Endodermal cell (in vitro differentiated cells): ENCODE measurements at places on chromosomes 5 and 9. TPM values are rescaled to one million over a fixed set of nuclear protein-coding genes. Genes with fewer than 3 reads are reported as not detected.

C5orf52 gene
- total RNA-seq = not detected in 3 replicates

VAV2 gene
- 30.9 and 35.9 TPM in 2 replicates for total RNA-seq

CYLC2 gene
- not detected in 3 replicates for total RNA-seq

FRMPD1 gene
- 0.27 and 0.55 TPM in 2 replicates for total RNA-seq

- no peak for DNase-seq
These were observed 115.9 kb downstream of the PIK3R1 start for GRCh38 chr5:68331192-68332079.

- peak; percentile 54 for DNase-seq
These were observed 8.4 kb downstream of the SH2D3C start for GRCh38 chr9:127769929-127770582.

IRX1 gene
- total RNA-seq = 0.31 to 1.9 TPM (median 1.9 TPM) in 3 replicates

DNA sequence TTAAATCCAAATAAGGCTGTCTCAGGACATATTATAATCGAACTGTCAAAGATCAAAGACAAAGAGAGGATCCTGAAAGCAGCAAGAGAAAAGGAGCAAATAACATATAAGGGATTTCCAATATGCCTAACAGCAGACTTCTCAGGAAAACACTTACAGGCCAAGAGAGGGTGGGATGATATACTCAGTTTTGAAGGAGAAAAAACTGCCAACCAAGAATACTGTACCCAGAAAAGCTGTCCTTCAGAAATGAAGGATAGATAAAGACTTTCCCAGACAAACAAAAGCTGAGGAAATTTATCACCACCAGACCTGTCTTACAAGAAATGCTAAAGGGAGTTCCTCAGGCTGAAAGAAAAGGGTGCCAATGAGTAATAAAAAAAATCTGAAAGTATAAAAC, 16.0 kb downstream of the EGFLAM start:
- DNase-seq = no peak

DNA sequence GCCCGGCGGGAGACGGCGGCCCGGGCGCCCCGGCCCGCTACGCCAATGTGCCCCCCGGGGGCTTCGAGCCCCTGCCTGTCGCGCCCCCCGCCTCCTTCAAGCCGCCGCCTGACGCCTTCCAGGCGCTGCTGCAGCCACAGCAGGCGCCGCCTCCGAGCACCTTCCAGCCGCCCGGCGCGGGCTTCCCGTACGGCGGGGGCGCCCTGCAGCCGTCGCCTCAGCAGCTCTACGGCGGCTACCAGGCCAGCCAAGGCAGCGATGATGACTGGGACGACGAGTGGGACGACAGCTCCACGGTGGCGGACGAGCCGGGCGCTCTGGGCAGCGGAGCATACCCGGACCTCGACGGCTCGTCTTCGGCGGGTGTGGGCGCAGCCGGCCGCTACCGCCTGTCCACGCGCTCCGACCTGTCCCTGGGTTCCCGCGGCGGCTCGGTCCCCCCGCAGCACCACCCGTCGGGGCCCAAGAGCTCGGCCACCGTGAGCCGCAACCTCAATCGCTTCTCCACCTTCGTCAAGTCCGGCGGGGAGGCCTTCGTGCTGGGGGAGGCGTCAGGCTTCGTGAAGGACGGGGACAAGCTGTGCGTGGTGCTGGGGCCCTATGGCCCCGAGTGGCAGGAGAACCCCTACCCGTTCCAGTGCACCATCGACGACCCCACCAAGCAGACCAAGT, 723 bp downstream of the SNX18 start:
- peak; percentile 82 for DNase-seq

DNA sequence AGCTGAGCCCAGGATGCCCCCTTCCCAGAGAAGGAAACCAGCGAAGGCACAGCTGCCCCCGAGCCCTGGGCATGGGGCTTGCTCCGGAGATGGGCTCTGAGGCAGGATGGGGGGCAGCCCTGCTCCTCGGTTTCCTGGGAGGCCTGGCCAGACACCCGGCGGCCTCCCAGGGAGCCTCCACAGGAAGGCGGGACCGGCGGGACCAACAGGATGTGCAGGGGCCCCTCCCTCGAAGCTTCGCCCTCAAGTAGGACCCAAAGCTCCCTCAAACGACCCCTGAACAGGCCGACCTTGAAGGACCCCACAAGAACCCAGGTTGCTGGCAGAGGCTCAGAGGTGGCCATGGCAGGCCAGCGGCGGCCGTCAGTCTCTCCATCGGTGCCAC, 11.7 kb downstream of the EXD3 start:
- no peak for DNase-seq

RNF180 gene
- total RNA-seq = 7.3 to 8.9 TPM (median 8.0 TPM) in 3 replicates

LEAP2 gene
- total RNA-seq = 0.92 and 1.1 TPM in 2 replicates

PRRX2 gene
- 3.8 and 4.4 TPM in 2 replicates for total RNA-seq

- DNase-seq = no peak
These were observed 31.3 kb upstream of the TAS2R1 start for GRCh38 chr5:9661316-9662015.

DNA sequence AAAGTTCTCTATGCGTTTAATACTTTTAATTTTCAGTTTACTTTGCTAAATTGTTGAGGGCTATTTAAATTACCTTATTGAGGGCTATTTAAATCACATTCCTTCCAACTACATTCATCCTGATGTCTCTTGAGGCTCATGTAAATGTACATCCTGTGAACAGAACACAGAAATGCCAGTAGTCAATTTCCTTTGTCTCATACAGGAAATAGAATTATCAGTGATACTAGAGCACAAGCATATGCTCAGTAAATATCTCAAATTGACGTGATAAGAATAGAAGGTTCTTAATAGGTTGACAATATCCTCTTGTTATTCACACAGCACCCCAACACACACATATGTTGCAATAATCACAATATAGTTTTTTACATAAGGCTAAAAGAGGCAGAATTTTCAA, 449.0 kb downstream of the CYLC2 start:
- DNase-seq = no peak

DNA sequence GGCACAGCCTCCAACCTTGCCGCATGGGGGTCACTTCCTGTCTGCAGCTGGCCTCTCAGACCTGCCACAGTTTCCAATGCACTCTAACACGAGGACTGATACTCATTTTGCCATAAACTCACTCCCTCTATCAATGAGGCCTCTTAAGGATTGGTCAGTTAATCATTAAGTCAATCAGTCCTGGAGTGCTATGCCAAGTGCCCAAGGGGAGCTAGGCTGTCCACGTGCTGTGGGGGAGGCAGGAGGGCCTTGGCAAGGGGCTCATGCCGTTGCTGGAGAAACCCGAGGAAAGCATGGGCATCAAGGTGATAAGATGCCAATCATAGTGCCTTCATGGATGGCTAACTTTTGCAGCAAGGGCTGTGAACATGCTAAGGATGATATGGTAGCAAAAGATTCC, 1.7 kb upstream of the ALDH1B1 start:
- no peak for DNase-seq

- DNase-seq = no peak
These were observed 48.5 kb upstream of the ANKH start for GRCh38 chr5:14920121-14920520.

RUFY1 gene
- total RNA-seq = 40.6 and 45.7 TPM in 2 replicates

ELOVL7 gene
- 3.5 and 5.1 TPM in 2 replicates for total RNA-seq

DNA sequence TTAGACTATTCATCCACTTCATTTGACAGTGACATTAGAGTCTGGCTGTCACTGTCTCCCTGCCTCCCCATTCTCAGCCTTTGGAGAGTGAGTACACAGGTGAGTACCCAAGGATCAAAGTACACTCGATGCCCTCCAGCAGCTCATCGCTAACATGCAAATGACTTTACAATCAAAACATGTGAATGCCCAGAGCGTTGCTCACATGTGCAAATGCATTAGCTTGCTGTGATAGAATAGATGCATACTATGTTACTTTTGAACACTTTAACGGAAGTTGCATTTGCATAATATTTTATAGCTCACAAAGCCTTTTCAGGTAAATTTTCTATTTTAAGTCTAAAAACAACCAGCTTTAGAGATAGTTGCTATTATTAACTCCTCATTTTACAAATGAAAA, 107.6 kb downstream of the SYK start:
- no peak for DNase-seq

GRCh38 chr5:150322202-150322601, 19.5 kb upstream of the ARSI start:
- DNase-seq = no peak

GRCh38 chr5:17189381-17190036, 27.9 kb upstream of the BASP1 start:
- DNase-seq = peak; percentile 95

GRCh38 chr9:136177224-136177623, 27.7 kb downstream of the LHX3 start:
- DNase-seq = no peak
